RCC 7860 (cell line): ENCODE measurements at places on chromosomes 3 and 15.

DNA sequence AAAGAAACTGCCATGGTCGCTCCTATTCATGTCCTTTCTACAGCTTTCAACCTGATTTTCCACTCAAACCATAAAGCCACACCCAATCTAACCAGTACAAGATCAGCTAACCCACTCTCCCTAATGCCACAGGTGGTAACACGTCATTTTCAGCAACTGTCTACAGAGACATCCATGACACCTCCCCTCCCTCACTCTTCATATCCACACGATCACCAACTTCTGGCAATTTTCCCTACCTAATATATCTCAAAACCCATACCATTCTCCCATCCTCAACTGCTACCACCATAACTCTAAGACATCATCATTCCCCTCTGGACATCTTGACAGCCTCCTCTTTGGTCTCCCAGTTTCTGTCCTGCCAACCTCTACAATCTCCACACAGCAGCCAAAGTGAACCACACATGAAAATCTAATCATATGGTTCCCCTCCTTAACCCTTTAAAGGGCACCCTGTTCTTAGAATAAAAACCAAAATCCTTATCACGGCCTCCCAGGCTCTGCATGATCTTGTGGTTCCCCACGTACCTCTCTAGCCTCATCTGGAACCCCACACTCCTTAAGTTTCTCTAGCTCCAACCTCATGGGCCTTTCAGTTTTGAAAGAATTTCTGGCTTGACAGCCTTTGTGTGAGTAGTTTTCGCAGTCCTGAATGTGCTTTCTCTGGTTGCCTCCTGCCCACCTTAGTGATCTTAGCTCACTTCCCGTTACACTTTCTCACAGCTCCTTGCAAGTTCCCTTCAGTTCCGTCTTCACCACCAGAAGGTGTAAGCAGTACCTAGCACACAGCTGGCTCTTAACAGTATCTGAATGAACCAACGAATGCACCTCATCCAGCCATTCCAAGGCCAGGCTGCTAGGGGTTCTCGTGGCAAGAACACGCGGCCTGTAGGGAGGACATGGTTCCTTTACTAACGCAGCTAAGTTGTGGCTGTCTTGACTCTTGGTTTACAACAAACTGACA, 33.4 kb downstream of the SPINK8 start:
- DNase-seq: no peak

GRCh38 chr3:38345879-38346586, 552 bp upstream of the XYLB start:
- no peak for DNase-seq

DNA sequence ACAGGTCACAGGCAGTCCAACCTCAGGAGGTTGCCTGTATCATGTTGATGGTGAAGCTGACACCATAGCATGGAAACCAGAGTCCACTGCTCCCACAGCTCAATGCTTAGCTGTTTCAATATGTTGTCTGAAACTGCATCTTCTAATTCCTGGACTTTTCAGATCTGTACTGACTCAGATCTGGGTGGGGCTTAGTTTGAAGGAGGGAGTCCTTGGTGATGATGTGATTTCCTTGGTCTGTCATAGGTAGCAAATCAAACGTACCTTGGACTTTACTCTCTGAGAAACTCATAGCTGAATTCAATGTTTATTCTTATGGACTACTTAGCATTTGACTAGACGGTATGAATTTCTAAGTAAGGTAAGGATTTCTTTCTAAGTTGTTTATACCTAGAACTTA, at the start of gene HHLA2:
Gene HHLA2 (plus strand): TSS at position 310 of the 400 bp plus-strand sequence. CDS start 55,266 bp downstream, outside the sequence.
- DNase-seq: peak; percentile 30

GRCh38 chr15:38049891-38050290, 115.5 kb downstream of the TMCO5A start:
- DNase-seq: no peak

GRCh38 chr3:5264896-5265770, 77.6 kb downstream of the EDEM1 start:
- no peak for DNase-seq

GRCh38 chr15:76299786-76300185, 11.5 kb downstream of the ETFA start:
- no peak for DNase-seq

DNA sequence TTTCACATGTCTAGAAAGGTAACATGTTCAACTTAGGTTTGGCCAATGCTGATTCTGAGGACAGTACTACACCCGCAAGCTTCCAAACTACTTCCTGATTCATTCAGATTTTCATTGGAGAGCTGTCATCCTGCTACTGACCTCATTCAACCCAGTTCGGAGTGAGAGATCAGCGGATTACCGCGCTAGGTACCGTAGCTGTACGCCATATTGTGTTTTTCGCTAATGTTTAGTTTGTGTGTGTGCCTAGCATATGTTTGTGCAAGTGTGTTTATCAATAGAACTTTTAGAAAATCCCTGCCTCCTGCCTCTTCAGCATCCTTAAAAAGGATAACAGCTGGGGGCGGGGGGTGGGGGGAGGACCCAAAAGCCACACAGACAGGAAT, 1.1 kb downstream of the ZBTB20 start:
- DNase-seq: peak; percentile 62

DNA sequence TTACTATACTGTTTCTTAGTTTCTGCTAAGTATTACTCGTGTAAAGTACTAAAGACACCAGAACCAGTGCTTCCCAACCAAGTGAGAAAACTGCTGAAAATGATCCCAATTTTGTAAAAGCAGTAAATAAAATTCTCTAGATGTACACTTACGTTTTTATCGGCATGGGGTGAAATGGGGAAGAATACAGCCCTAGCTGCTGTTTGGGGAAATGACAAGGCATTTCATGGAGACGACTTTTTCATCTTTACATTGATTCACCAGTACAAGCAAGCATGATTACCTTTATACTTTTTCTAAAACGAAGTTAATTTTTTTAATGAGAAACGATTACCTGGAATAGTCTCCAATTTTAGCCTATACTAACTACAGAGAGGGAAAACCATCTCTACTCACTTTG, 1.4 kb downstream of the PSMD6 start:
- DNase-seq: no peak

GRCh38 chr15:80350941-80351610, 53.1 kb upstream of the ARNT2 start:
- DNase-seq: no peak

- no peak for DNase-seq
Observed at GRCh38 chr3:128782282-128783146, 56.5 kb downstream of the RAB7A start.

DNA sequence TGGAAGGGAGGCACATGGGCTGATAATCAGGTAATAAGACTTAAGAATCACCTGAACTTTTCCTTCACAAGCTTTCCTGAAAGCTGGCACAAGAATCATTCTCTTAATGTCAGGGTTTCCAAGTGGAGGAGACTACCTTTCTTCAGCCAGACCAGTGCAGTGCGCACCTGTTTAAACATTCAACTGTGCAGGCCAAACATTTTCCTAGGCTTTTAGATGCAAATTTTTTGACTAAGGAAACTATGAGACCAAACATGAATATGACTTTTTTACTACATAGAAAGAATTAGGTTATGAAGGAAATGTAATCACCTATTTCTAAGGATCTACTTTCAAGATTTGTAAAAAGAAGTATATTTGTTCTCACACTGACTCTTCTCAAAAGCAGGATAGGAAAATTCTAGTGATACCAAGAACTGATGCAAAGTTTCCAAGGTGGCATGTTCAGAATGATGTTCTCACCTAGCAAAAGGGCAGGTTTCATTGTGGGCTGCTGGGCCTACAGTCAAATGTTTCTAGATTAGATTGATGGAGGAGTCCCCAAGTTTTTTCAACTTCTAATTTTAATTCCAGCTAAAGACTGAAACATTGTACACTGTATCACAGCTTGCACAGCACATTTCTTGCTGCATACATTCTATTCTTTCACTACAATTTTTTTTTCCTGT, 339.1 kb downstream of the TIGIT start:
- no peak for DNase-seq

- DNase-seq: no peak
Observed at GRCh38 chr3:139113231-139113992, 68.7 kb upstream of the PRR23C start.

DNA sequence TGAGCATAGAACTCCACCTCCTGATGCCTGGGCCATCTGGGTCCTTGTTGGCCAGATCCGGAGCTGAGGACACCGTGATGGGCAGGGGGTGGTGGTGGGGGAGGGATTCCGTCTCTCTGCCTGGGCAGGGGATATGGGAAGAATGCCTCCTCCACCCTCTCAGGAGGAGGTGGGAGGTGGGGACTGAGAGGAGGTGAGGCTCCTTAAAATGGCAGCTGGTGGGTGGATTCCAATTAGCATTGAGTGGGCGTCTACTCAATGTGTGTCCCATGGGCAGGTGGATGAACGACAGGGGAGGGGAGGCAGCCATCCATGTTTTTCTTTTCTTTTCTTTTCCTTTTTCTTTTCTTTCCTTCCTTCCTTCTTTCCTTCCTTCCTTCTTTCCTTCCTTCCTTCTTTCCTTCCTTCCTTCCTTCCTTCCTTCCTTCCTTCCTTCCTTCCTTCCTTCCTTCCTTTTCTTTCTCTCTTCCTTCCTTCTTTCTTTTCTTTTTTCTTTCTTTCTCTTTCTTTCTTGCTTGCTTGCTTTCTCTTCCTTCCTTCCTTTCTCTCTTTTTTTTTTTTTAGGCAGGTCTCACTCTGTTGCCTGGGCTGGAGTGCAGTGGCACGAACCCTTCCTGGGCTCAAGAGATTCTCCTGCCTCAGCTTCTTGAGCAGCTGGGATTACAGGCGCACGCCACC, 5.0 kb downstream of the SLC28A1 start:
- DNase-seq: no peak

- no peak for DNase-seq
Observed at GRCh38 chr3:194877291-194878119, 191.8 kb downstream of the FAM43A start.

DNA sequence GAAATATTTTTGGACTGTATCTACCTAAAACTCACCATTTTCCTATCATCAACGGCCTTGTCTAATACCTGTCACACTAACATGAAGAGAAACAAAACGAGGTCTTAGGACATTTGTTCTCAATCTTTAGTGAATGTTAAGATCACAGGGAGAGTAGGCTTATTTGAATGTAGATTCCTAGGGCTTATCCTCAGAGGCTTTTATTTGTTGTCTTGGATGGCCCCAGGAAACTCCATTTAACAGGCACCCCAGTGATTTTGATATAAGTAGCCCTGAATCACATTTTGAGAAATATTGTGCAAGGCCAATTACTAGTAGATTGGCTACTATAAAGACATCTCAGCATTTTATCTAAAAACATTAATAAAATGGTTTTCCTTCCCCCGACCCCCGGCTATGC, 367.4 kb downstream of the GAP43 start:
- no peak for DNase-seq

GRCh38 chr3:178597371-178597770, 61.1 kb downstream of the KCNMB2 start:
- DNase-seq: no peak

- DNase-seq: no peak
Observed at GRCh38 chr3:52248165-52248541, 2.6 kb downstream of the PPM1M start.

- DNase-seq: peak; percentile 19
Observed at GRCh38 chr3:141875893-141876380, 506 bp upstream of the ATP1B3 start.

- no peak for DNase-seq
Observed at GRCh38 chr3:126955004-126955790, 27.7 kb upstream of the PLXNA1 start.
